Inflammatory macrophage treated with lipopolysaccharide for 4 hours (primary cell): ENCODE measurements at places on chromosomes 13 and 19.

GRCh38 chr13:22095794-22096193 is 424.9 kb downstream of the FGF9 start:
- no peak for DNase-seq

GRCh38 chr13:37479916-37480315 is 118.7 kb downstream of the POSTN start:
- no peak for DNase-seq

DNA sequence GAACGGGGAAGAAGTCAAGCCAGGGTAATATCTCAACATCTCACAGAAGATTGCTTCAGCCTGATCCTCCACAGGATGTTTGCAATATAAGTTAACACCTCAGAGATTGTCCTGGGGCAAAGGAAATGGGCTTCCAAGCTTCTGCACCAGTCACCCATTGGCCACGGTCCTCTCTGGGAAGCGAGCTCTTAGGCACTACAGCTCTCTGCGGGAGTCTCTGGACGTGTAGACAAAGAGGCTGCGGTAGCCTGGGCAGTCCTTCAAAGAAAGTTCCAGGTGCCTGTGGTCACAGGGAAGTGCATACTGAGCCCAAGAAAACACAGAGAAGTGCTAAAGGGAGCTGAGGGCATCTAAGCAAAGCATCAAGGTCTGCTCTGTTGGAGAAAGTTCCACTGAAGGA is 805.7 kb downstream of the DIAPH3 start:
- no peak for DNase-seq

DNA sequence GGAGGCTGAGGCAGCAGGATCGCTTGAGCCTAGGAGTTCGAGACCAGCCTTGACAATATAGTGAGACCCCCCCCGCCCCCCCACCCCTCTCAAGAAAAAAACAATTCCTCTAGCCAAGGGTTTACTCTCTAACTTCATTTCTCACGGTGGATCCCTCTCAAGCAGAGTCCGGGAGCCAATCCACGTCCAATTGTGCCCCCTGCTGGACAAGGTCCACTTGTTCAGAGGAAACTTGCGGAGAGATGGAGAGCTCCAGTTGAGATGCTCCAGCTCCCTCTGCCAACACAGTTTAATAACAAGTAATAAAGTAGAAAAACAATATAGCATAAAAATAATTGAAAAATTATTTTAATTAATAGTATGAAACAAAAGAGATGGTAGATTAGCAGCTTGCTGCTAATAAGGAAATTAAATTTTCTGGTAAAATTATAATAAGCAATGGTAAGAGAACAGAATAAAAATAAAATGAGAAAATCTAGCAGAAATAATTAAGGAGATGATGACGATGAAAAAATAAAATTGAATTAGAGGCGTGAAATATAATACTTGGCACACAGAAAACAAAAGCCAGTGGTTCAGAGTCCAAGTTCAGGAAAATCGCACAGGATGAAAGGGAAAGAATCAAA is 14.5 kb upstream of the SIGLEC14 start:
- DNase-seq: peak; percentile 86

DNA sequence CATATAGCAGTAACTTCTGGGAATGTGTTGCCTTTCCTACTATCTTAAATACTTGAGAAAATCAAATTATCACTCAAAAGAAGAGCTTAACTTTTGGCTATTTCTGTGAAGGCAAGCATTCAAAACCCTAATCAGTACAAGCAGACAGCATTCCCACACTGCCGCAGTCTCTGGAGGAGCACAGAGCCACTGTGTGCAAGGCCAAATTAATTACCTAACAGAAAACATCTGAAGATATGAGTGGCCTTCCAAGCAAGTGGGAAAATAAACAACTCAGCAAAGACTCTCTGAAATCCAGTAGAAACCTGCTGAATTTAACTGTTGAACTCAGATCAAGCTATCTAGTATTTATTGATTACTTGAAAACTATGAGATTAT is 68.2 kb downstream of the COL4A1 start:
- DNase-seq: no peak

GRCh38 chr19:2591537-2592291 is 110.8 kb downstream of the GNG7 start:
- no peak for DNase-seq

GRCh38 chr13:80033286-80033685 is 307.6 kb downstream of the SPRY2 start:
- DNase-seq: no peak

DNA sequence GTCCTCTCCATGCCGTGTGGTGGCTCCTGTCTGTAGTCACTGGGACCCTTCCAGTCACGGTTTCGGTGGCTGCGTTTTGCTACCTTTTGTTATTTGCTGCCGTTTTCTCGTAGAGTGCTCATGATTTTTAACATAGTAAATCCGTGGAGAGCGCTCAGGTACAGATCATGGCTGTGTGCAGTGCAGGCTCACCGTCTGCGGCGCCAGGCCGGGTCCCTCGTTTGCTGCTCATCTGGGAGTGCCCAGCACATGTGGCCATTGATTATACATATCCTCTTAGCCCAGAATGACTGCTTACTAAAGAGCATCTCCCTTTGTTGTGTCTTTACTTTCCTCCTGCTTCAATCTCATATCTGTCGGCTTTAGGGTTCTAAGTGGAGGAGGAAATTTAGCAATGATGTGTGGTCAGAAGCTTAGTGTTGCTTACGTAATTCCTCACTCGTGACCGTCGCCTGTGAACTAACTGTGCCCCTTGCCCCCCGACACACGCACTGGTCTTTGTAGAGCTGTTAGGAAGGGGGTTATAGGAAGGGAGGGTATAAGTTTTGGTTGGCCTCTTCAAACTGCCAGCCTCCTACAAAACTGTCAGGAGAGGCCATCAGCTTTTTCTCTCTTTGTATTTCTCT is 31.8 kb downstream of the TFDP1 start:
- DNase-seq: peak; percentile 79

DNA sequence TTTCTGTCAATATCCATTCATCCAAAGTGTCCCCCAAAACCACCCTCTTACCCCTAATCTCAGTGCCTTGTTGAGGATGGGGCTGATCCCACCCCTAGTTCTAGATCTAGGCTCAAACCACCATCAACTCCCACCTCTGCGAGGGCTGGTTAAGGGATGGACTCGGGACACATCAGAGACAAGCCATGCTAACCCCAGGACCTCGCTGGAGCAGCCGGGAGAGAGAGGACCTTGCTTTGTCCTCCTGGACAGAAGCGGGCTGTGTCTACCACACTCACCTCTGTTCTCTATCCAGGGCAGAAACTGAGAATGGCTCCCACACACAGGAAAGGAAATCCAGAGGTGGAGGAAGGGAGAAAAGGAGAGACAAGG is 90.8 kb upstream of the UQCRFS1 start:
- DNase-seq: no peak

- no peak for DNase-seq
Measured at GRCh38 chr19:29098863-29099481, 114.0 kb downstream of the UQCRFS1 start.

GRCh38 chr19:2315818-2316353 is 7.9 kb upstream of the LINGO3 start:
- DNase-seq: peak; percentile 89

DNA sequence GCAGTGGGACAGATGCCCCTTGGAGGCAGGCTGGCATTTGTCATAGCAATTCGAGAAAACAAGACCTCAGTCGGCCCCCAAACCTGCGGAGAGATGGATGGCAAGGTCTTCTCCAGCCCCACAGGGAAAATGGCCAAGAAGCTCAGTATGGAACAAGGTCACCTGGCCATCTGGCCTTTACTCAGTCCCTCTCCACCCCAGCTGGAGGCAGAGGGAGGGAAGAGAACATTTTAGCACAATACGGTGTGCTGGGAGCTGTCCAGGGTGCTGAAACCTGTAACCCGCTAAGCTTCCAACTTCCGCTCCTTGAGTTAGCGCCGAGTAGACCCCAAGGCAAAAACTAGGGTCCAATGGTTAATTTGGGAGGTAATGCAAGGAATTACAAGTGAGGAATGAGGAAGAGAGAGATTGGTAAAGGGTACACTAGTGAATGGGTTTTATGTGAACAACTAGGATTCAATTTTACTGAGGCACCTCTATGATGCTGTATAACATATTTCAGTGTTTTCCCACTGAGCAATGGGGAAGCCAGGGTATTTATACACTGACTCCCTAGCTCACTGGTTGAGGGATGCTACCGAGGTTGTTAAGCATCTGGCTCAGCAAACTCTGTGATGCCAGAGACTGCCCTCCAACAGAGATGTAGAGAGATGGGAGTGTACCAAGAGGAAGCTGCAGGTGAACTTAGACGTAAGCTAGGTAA is 64.3 kb downstream of the CACNA1A start:
- DNase-seq: peak; percentile 5

GRCh38 chr19:48966541-48967345 is 1.6 kb downstream of the FTL start:
- DNase-seq: peak; percentile 65

DNA sequence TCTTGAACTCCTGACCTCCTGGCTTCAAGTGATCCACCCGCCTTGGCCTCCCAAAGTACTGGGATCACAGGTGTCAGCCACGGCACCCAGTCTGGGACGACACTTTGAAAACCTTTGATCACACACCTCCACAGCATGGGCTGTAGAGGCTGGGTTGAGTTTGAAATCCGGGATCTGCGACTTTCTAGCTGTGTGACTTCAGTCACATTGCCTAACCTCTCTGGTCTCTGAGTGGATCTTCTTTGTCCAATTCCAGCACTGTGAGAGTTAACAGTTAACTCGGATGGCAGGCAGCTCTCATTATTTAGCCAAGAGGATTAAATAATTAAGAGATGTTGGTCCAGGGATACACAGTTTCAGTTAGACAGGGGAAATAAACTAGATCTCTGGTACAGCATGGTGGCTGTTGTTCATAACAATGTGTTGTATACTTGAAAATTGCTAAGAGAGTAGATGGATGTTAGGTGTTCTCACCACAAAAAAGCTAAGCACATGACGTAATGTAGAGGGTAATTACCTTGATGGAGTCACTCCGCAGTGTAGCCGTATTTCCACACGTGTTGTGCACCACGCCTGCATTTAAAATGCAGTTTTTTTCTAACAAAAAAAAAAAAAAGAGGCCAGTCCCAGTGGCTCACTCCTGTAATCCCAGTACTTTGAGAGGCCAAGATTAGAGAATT is 1.9 kb downstream of the GALP start:
- DNase-seq: no peak

GRCh38 chr19:27885359-27885758 is 1327.6 kb downstream of the UQCRFS1 start:
- no peak for DNase-seq

- DNase-seq: no peak
Measured at GRCh38 chr13:40476175-40476958, 190.1 kb downstream of the FOXO1 start.

DNA sequence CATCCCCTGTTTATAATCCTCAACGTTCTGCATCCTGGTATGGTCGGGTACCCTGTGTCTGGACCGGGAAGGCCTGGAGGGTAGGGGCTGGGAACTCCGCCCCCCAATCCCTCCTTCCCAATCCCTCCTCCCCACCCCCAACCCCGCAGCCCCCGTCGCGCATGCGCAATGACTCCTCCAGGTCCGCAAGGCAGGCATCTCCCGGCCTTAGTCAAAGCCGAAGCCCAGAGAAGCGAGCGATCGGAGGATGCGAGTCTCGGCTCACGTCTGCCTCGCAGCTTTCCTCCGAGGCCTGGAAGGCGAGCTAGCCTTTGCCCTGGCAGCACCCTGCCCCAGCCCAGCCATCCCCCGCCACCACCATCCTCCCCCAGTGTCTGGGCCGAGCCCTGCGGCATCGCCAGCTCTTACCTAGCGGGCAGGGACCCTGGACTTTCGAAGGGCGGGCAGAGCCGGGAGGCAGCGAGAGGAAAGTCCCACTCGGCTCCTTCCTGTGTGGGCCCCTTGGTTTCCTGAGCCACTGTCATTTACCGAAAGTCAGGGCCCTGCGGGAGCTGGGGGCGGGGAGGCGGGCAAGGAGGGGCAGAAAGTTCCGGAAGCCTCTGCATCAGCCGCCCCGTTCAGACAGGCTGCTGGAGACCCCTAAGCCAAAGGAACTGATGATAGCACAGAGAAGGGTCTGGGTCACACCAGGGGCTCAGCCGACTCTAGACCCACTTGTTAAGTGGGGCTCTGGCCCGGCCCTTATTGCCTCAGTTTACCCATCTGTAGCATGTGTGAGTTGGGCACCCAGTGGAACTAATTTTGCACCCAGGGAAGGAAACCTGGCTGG is at the start of gene JAK3:
TSS of gene JAK3 (minus strand) at position 445 of the 829 bp plus-strand sequence. CDS start 3,565 bp downstream, outside the sequence.
- peak; percentile 69 for DNase-seq

DNA sequence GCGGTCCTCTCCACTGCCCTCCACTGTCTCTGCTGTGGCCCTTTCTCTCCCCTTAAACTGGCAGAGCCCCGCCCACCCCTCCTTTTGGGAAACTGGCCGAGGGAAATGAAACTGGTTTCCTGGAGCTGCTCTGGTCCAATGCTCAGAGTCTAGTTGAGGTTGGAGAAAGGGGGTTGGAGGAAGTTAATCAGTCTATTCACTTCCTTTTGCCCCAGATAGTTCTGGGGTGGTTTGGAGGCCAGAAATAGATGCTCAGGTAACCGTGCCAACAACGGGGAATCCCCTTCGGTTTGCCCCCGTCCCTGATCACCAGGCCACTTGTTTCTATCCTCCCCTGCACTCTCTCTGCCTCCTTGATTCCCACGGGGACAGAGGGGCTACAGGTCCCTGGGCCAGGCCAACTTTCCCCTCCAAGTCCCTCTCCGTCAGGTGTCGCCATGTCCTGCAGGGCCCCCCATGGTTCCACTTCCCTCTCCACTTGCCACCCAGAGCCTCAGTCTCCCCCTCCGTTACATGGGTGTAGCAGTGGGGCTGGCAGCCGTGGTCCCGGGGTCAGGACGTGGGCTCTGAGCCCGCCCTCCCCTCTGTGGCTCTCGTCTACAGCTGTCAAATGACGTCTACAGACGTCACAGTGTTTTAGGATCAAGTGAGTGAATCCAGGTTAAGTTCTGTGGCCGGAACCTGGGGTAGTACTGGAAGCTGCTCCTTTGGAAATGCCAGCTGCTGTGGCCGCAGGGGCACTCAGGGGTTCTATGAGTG is at the start of gene IL4I1:
TSS of gene IL4I1 (minus strand) at position 25 of the 759 bp plus-strand sequence. CDS start 727 bp downstream, outside the sequence.
- DNase-seq: peak; percentile 95
